ENCODE measurements at places on chromosomes 6 and 20.

GRCh38 chr6:46221222-46221793, 50.5 kb upstream of the ENPP5 start:
- no peak for DNase-seq

GRCh38 chr20:2133318-2134183, 31.9 kb downstream of the STK35 start:
- no peak for DNase-seq

- DNase-seq: no peak
Measured at GRCh38 chr20:54167909-54168872, 5.6 kb downstream of the CYP24A1 start.

DNA sequence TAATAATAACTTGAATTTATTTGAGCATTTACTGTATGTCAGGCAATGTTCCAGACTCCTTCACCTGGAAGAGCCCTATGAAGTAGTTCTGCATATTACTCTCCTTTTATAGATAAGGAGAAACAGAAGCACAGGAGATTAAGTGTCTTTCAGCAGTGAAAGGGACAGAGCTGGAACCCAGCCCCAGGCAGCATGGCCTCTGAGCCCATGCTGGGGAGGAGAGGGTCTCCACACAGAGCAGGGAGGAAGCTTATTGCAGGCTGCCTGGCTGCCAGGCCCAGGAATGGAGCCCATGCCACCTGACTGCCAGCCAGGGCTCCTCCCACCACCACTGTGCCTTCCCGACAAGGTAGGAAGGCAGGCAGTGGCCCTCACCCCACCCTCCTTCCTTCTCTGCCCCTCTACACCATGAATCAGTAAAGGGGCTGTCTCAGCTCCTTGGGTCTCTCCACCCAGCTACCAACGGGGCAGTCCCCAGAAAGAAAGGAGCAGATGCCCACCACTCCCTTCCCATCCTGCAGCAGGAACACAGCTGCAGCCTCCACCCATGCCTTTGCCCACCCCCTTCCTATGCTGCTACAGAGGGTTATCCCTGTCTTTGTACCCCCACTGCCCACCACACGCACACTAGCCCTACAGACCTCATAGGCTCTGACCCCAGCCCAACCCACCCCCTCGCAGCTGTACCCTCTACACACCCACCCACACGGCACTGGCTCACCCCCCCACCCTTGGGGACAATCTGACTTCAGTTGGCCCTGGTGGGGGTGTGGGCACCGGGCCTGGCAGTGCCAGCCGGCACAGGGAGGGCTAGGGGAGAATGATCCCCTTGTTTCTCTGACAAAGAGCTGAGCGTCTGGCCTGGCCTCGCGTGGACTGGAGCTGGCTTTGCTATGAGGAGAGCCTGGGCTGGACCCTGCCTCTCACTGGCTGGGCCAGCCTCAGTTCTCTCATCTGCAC, 41.8 kb downstream of the TFEB start:
- no peak for DNase-seq

GRCh38 chr6:36780442-36781177, 58.6 kb downstream of the CPNE5 start:
- DNase-seq: no peak

All from ovary (tissue), 10 donors.